Chondrocyte (in vitro differentiated cells): ENCODE measurements at places on chromosomes 1 and 21. TPM values are rescaled to one million over a fixed set of nuclear protein-coding genes. Genes with fewer than 3 reads are reported as not detected.

The TCP10L gene
- 0.31 to 0.70 TPM (median 0.40 TPM) in 3 replicates for total RNA-seq

The SHE gene
- total RNA-seq: 0.10 to 0.20 TPM in 2 of 3 replicates, not detected in the other

The GRHL3 gene
- 0.07 TPM in 1 of 3 replicates, not detected in the others for total RNA-seq

The GAS5 gene
- total RNA-seq: 190 to 340 TPM (median 307 TPM) in 3 replicates

The CHD5 gene
- 0.23 to 1.0 TPM (median 0.42 TPM) in 3 replicates for total RNA-seq

DNA sequence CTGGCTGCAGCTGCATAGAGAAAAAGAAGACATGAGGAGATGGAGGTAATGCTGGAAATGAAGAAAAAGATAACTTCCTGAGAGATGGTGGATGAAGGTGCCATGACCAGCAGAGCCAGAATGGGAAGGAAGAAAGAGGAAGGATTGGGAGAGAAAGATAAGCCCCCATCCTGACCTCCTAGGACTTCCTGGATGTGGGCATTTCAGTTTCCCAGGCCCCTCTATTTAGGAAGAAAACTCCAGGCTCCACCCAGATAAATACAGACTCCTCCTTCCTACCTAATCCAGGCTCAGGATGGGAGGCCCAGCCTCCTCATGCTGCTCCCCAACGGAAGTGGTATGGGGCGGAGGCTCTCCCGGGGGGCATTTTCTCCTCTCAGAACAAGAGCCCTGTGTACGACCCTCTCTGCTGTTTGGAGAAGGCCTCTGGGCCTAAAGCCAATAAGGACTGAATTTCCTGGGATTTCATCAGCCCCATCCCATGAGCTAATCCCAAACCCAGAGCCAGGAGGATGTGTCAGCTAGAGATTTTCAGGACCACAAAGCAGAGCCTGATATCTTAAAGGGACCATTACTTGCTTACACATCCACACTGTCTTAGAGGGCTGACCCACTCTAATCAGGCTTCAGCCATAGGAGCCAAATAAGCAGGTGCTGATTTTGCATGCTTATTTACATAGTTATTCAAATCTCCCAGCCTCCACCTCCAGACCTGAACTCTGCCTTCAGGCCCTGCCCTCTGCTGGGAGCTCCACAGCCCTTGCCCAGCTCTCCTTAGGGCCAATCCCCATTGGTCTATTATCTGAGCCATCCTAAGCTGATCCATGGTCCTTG is 5.1 kb upstream of the ARHGEF2 start:
- no peak for DNase-seq

DNA sequence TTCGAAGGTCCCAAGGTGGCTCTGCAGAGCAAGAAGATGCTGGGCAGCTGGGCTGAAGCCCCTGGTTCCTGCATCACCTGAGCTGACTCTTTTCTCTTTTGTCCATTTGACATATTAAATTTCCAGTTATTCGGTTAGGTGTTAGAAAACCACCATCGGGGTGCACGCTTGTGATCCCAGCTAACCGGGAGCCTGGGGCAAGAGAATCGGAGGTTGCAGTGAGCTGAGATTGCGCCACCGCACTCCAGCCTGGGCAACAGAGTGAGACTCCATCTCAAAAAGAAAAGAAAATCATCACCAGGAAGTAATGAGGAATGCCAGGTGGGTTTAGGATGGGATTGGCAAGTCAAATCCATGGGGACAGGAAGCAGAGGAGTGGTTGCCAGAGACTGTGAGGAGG is 76.3 kb upstream of the ZC3H12A start:
- no peak for DNase-seq

DNA sequence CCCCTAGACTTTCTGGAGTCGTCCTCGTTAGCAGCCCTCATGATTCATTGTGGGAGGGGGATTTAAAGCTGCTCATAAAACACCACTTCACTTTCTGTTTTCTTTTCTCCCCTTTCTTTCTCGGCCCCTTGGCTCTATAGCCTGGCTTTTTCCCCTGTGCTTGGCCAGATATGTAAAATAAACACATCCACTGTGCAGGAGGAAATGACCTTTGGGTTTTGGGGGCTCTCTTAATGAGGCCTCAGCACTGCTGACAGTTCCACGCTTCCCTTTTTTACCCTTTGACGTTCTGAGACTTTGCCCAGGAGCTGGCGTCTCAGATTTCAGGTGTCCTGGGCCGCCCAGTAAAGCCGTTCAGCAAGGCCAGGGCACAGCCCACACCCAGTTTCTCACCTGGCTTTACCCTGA is 65.7 kb downstream of the RUNX3 start:
- no peak for DNase-seq

DNA sequence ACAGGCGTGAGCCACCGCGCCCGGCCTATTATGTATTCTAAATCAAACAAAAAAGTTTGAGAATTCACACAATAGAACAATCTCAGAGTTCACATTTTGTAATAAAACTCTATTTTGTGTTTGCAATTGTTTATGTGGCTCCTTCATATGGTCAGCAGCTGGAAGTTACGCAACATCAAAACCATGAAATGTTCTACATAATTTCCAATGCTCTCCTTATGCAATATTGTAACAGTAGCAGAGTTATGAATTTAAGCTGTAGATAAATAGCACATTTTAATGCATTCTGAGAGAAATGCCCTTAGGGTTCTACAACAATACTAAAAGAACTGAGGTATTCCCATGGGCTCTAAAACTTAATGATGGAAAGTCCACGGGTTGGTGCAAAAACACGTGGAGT is 62.3 kb upstream of the COL11A1 start:
- DNase-seq: no peak

DNA sequence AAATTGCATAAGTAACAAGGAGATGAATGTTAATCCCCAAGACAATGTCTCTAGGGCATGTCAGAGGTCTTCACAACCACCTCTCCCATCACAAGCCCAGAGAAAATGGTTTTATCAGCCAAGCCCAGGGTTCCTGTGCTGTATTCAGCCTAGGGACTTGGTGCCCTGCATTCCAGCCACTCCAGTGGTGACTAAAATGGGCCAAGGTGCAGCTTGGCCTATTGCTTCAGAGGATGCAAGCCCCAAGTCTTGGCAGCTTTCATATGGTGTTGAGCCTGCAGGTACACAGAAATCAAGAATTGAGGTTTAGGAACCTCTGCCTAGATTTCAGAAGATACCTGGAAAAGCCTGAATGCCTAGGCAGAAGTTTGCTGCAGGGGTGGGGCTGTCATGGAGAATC is 1118.6 kb downstream of the PLA2G4A start:
- DNase-seq: no peak

DNA sequence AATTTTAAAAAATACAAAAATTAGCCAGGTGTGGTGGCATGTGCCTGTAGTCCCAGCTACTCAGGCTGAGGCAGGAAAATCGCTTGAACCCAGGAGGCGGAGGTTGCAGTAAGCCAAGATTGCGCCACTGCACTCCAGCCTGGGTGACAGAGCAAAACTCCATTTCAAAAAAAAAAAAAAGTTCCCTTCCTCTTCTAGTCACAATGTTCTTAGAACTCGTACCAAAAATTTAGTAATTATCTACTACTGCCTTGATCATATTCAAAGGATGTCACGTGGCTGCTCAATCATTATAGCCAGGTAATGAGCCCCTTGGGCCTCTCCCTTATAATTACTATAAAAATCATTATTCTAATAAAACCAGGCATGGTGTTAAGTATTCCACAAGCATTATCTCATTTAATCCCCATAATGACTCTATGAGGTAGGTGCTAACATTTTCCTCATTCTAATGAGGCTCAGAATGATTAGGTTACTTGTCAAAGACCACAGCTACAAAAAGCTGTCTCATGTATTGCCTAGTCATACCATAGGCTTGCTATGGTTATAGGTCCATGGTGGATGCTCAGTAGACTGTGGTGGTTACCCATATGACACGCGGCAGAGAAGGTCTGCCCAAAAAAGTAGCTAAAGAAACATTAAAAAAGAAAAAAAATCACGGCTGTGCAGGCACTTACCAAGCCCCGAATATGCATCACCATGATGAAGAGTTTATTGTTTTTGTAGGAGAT is 15.5 kb upstream of the PPP1R15B start:
- DNase-seq: no peak
